ENCODE measurements at places on chromosomes 5 and 9.

DNA sequence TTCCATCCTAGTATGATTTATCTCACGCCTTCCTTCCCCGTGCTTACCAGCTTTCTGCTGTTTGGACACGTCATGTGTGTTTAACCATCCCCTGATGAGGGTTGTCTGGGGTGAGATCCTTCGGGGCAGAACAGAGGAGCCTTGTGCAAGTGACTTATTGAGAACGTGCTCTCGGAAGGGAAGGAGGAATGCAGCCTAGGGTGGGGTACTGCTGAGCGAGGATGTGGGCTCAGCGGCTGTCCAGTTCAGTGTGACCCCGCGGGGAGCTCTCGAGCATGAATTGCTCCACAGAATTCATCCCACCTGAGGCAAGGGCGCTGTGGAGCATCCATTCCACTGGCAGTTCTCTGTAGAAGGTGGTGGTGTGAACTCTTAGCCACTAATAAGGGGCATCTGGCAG lies 4.0 kb downstream of the MYOZ3 start:
- DNase-seq, result no peak

- no peak for DNase-seq
Measured at GRCh38 chr9:97136421-97136820, 97.5 kb upstream of the CTSV start.

DNA sequence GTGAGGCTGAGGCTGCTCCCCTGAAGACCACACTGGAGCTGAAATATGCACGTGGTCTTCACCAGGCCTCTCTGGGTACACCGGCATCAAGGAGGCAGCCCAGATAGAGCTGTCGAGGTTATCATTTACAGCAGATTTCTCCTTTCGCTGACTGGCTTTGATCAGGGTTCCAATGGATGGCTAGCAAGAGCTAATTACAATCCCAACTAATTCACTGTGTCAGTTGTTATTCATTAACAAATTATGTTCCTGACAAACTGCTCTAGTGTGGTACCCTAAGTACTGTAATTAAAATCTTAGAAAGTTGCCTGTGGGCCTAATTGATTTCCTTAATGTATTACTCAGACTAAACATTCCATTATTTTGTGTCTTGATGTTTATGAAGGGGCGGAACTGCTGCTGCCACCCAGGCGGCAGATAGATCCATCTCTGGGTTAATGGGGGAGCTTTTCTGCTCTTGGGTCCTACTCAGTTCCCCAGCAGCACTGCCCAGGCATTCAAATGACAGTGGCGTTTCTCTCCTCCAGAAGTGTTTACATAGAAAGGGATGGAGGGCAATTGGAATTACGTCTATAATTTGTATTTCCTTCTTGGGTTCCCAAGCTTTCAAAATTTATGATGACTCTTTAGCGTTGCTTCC lies 71.7 kb upstream of the RAD23B start:
- no peak for DNase-seq

- DNase-seq, result no peak
Measured at GRCh38 chr9:122226142-122226757, 2.5 kb downstream of the LHX6 start.

DNA sequence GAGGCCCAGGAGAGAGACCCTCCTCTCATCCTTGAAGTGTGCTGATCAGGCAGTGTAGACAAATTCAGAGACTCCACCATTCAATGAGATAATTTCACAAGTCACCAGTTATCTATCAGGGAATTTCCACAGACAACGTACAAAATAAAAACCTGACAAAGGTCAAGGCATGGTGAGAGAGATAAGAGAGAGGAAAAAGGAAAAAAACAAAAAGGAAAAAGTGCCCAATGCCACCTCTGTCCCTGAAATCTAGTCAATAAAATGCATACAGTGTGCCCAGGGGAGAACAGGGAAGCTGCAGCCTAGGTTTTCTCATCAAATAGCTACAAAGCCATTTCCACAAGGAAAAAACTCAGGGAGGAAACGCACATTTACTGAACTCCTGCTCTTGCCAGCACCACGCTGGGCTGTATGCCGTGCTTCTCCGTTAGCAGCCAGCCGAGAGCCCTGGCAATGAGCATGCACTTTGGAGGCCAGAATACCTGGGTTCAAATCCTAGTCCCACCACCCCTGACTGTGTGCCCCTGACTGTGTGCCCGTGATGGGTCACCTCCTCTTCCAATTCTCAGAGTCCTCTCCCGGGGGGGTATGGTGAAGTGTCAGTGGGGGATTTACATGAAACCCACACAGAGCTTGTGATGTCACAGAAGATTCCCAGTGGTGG lies 11.6 kb downstream of the WHRN start:
- no peak for DNase-seq
